Heart right ventricle (tissue), 16 donors: ENCODE measurements at places on chromosomes 2 and 18. TPM values are rescaled to one million over a fixed set of nuclear protein-coding genes. Genes with fewer than 3 reads are reported as not detected.

- H3K36me3 ChIP-seq = peaks cover 31% of the 10 kb centered on the region
- H3K27ac ChIP-seq = no peak overlapping the region
- H3K4me1 ChIP-seq = peaks cover 17% of the 10 kb centered on the region
- no peak for DNase-seq
- no peak overlapping the region for H3K4me3 ChIP-seq
- no peaks in the 10 kb centered on the region for H3K27me3 ChIP-seq
Observed at GRCh38 chr2:235045336-235045972, 93.6 kb downstream of the SH3BP4 start.

DNA sequence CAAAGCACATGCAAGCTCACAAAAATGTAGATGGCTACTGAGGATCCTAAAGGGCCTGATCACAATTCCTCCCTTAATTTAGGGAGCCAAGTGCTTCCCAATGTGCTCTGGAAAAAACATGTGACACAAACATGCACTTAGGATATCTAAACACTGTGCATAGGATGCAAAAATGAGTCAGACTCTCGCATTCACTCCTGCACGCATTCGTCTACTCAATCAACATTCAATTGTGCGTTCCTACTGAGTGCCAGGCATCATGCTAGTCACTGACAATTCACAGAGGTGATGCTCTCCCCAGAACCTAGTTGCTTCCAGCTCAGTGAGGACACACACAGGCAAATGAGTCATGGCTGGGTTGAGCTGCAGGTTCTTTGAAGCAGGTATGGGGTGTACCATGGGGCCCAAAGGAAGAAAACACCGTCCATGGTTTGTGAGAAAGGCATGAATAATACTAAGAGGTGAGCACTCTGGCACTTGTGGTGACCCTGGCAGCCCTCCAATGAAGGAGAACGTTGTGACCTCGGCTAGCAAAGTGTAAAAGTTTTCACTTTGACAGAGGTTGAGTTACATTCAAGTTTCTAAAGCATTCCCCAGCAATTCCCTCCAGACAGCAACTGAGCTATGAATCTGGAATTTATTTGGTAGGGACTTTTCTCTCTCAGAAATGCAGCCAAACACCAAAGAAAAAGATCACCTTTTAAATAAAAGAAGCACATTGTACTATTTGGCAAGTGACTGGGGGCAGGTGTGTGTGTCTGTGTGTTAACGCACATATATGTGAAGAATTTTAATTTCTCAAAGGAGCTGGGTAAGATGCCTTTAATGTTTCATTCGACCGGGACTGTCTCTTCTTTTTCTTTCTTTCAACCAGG is 173.3 kb downstream of the ALPK2 start:
- H3K27ac ChIP-seq = no peak overlapping the region
- H3K4me3 ChIP-seq = no peak overlapping the region
- H3K27me3 ChIP-seq = no peaks in the 10 kb centered on the region
- DNase-seq = no peak
- peaks cover 11% of the 10 kb centered on the region for H3K4me1 ChIP-seq

- H3K4me1 ChIP-seq = no peaks in the 10 kb centered on the region
- no peaks in the 10 kb centered on the region for H3K36me3 ChIP-seq
- no peak for DNase-seq
Observed at GRCh38 chr2:120490091-120490798, 144.3 kb downstream of the INHBB start.

- H3K4me1 ChIP-seq = no peaks in the 10 kb centered on the region
- H3K36me3 ChIP-seq = no peaks in the 10 kb centered on the region
- no peak overlapping the region for H3K27ac ChIP-seq
- H3K4me3 ChIP-seq = no peak overlapping the region
Observed at GRCh38 chr18:14933049-14933851, 185.3 kb downstream of the ANKRD30B start.

- H3K27me3 ChIP-seq = no peaks in the 10 kb centered on the region
Observed at GRCh38 chr2:61710711-61711110, 143.1 kb downstream of the FAM161A start.

- H3K27me3 ChIP-seq = no peaks in the 10 kb centered on the region
- DNase-seq = no peak
- no peak overlapping the region for H3K4me3 ChIP-seq
- H3K36me3 ChIP-seq = no peaks in the 10 kb centered on the region
Observed at GRCh38 chr2:8144785-8145184, 537.1 kb upstream of the ID2 start.

- peaks cover 49% of the 10 kb centered on the region for H3K4me1 ChIP-seq
- no peak for DNase-seq
- no peaks in the 10 kb centered on the region for H3K27me3 ChIP-seq
Observed at GRCh38 chr2:226115832-226116200, 683.8 kb downstream of the IRS1 start.

GRCh38 chr2:9263428-9263827 is 56.8 kb downstream of the ASAP2 start:
- H3K27me3 ChIP-seq = no peaks in the 10 kb centered on the region

DNA sequence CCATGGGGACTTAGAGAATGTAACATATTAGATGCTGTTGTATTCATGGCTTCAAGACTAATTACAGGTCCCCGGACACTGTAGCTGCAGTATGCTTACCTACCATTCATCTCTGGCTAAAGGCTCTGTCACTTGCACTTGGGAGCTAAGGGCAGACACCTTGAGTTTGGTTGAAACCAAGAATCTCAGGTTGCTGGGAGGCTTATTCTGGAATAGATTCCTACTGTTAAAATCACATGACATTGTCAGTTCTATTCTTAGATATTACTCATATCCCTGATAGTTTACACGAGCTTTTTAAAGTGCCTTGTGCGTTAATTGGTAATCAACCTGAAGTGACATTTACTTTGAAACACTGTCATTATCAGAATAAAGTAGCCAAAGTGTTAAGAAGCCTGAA is 73.0 kb upstream of the EPB41L5 start:
- peak overlapping the region; percentile 0 for H3K27ac ChIP-seq
- no peak overlapping the region for H3K4me3 ChIP-seq
- H3K36me3 ChIP-seq = peaks cover 28% of the 10 kb centered on the region
- H3K4me1 ChIP-seq = no peaks in the 10 kb centered on the region
- no peaks in the 10 kb centered on the region for H3K27me3 ChIP-seq
- no peak for DNase-seq

- no peak overlapping the region for H3K4me3 ChIP-seq
- no peak for DNase-seq
- H3K27me3 ChIP-seq = no peaks in the 10 kb centered on the region
- H3K36me3 ChIP-seq = no peaks in the 10 kb centered on the region
Observed at GRCh38 chr18:8616028-8616401, 6.8 kb downstream of the RAB12 start.

DNA sequence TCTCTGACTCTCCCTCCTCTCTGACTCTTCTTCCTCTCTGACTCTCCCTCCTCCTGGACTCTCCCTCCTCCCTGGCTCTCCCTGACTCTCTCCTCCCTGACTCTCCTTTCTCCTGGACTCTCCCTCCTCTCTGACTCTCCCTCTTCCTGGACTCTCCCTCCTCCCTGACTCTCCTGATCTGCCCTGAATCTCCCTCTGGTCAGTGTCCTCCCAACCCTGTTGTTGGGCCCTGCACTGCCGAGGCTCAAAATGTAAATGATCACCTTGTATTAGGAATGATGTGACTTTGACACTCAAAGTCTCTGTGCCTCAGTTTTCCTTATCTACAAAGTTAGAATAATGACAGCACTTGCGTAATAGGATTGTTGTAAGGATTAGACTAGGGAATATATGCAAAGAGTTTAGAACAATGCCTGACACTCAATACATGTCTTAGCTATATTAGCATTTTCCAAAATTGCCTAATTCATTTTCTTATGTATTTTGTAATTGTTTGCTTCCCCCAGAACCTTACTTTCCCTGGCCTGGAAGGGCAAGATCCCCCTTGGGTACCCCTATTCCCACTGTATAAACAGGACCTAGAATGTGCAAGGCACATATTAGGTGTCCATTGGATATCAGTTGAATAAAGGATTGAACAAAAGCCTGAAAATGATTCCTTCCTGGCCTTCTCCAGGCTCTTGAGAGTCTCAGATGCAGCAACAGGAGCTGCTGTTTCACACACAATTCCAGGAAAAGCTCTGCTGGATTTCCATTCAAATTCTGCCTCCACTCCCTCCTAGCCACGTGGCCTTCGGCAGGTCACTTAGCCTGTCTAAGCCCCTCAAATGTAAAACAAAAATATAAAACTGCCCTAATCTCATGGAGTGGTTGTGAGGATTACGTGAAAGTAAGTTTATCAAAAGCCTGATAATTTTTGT is 170.1 kb downstream of the INHBB start:
- H3K4me3 ChIP-seq = no peak overlapping the region
- H3K4me1 ChIP-seq = peaks cover 14% of the 10 kb centered on the region
- no peak overlapping the region for H3K27ac ChIP-seq
- no peaks in the 10 kb centered on the region for H3K27me3 ChIP-seq
- DNase-seq = no peak

GRCh38 chr2:239676716-239677452 is 276.1 kb upstream of the HDAC4 start:
- DNase-seq = no peak
- H3K4me1 ChIP-seq = no peaks in the 10 kb centered on the region
- no peak overlapping the region for H3K4me3 ChIP-seq
- peaks cover 27% of the 10 kb centered on the region for H3K27me3 ChIP-seq
- no peaks in the 10 kb centered on the region for H3K36me3 ChIP-seq

Gene RESP18
- total RNA-seq = not detected

Gene GKN2
- total RNA-seq = not detected

Gene G6PC2
- not detected for total RNA-seq

Gene GPD2
- total RNA-seq = 16.6 TPM

Gene SLC16A14
- 2.2 TPM for total RNA-seq

Gene FOXI3
- total RNA-seq = not detected

Gene DSC2
- 26.3 TPM for total RNA-seq

Gene UGT1A3
- total RNA-seq = not detected

Gene MBOAT2
- total RNA-seq = 11.5 TPM
